ENCODE measurements at places on chromosomes 1 and 21. TPM values are rescaled to one million over a fixed set of nuclear protein-coding genes. Genes with fewer than 3 reads are reported as not detected.

DNA sequence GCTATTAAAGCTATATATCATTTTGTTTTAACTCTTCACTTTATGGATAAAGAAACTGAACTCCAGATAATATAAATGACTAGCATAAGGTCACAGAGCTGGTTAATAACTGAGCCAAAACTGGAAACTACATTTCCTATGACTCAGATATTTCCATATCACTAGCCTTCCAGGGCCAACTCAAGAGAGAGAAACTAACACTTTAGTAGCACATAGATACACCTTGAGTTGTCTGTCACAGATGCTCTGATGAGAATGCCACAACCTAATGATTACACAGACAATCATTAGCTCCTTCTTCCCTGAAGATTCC, 40.7 kb downstream of the NME7 start:
- DNase-seq: no peak

GRCh38 chr1:160705742-160706141, 5.9 kb downstream of the CD48 start:
- no peak for DNase-seq

The TDRD10 gene
- 3.8 TPM for total RNA-seq

DNA sequence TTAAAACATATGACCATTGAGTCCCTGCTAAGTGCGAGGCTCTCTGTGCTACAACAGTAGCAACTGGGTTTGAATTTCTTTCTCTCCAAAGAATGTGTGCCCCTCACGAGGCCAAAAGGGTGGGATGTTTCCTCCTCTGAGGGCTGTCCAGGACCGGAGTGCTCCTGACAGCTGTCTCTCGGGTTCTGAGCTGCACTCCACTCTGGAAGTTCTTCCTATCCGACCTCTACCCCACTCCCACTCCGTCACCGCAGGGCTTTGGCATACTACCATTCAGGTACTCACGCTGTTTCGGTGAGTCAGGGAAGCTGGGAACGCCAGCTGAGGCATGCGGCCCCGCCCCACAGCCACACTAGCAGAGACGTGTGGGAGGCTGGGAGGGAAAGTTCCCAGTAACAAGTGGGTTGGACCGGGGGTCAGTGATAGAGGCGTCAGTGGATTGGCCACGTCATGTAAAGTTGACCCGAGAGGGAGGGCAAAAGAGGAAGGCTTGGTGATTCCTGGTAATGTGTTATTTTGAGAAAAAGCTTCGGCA, 705 bp upstream of the SLC50A1 start:
- peak; percentile 74 for DNase-seq

GRCh38 chr1:61753998-61754508, 11.8 kb downstream of the PATJ start:
- no peak for DNase-seq

DNA sequence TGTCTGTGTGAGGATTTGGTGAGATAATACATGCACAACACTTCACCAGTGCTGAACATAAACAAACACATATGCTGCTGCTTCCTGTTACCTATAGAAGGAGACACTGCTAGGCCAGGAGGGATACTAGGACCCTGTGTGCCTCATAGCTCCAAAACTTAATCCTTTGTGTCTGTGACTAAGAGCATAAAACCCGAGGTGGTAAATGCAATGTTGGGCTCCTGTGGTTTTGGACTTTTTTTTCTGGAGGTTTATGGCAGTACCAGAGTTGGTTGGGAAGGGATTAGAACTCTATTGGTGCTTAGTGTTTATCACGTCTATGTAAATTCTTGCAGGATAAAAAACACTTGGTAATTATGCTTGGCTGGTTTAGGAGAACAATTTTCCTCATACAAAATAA, 122.9 kb downstream of the NUF2 start:
- DNase-seq: no peak

The KIRREL1 gene
- total RNA-seq: 5.9 TPM

DNA sequence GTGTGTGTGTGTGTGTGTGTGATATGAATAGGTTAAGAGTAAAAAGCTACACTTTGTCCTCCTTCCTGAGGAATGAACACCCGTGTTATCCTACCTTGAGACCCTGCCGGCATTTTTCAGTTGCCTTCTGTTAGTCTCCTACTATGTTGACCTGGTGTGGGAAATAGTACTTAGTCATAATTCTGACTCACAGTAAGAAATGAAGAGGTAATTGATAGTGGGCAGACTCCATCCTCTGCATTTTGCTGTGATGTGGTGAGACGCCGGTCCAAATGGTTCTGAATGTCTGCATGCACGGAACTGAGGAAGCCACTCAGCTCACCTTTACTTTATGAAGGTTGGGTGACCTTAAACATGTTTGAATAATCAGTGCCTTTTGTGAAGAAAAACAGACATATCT, 12.6 kb downstream of the CD101 start:
- no peak for DNase-seq

DNA sequence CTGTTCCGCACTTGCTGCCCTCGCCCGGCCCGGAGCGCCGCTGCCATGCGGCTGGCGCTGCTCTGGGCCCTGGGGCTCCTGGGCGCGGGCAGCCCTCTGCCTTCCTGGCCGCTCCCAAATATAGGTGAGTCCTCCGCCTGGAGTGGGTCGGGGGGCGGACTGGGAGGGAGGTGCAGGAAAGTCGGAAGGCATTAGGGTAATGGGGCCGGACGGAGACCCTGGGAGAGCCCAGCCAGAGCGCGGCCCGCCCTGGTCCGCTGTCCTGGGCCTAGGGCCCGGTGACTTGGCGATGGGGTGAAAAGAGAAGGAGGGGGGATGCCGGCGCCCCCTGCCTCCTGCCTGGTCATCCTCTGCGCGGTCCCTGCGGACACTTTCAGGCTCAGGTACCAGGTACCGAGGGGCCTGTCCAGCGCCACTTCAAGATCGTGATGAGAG, 243 bp downstream of the ADAM15 start:
- no peak for DNase-seq

- no peak for DNase-seq
Measured at GRCh38 chr1:239107676-239108075, 278.7 kb upstream of the CHRM3 start.

The SLC9C2 gene
- total RNA-seq: 0.07 TPM

DNA sequence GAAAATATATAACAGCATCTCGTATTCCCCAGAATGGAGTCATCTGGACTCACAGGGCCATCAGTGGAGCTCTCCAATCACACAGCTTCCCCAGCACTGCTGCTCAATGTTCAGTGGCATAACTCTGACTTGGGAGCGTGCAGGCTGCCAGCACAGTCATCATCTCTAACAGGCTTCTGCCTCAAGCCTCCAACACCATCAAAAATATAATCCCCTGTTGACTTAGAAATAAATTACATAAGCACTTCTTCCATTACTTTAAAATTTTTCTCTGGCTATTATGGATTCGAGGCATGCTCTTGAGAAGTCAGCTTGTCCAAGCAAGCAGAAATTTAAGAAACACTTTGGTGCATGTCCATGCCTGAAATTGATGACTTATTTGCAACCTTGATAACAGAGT, 6.2 kb downstream of the DUSP23 start:
- no peak for DNase-seq

The SYT2 gene
- not detected for total RNA-seq

The OR2T29 gene
- not detected for total RNA-seq

The CLCA4 gene
- total RNA-seq: not detected

The FCAMR gene
- total RNA-seq: not detected

- no peak for DNase-seq
Measured at GRCh38 chr1:48889082-48889481, 112.4 kb upstream of the BEND5 start.

DNA sequence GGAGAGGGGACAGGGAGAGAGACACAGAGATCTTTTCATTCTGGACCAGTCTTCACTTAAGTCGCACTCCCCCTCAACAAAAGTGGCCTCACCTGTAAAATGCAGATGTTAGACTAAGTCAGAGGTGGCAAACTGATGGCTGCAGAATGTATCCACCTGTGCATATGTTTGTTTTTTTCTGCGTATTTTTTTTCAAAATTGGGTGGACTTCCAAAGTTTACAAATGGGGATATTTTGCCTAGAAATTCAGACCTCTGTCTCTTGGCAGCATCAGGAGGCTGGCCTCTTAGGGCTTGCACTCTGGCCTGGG, 525.0 kb downstream of the MATN1 start:
- DNase-seq: no peak

The SYNC gene
- total RNA-seq: 12.7 TPM

The KRTAP13-2 gene
- total RNA-seq: not detected

The NMNAT2 gene
- total RNA-seq: 3.6 TPM

DNA sequence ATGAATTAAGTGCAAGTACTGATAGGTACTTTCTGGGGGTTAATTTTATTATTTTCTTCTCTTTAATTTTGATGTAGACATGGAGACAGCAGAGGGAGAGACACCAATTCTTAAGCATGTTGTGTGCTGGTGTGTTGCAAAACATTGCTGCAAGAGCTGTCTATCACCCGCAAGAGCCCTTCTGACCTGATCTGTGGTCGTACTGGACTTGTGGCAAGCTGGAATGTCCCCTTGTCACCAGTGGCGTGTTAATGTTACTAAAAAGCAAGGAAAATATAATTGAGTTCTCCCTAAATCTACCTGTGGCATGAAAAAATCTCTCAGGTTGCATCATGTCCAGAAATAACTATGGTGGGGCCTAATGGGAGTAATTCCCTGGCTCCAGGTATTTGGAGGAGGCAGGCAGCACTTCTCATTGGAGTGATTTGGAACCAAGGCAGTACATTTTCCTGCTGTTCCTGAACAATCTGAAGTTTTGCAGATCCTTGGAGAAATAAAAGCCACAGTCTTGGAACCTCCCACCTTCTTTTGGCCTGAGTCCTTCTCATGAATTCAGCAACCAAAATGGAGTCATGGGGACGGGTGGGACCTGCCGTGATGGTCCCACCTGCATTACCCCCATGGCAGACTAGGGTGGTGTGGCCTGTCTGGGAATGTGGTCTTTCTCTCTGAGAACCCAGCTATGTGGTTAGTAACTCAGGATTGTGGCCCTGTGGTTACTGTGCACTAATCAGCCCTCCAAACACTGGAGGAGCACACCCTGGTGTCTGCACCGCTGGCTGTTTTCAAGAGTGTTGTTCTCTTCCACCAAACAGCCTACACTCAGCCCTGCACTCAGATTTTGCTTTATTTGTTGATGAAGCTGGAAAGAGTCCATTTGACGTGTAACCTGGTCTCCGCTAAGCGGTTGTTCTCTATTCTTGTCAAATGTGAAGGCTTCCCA, 57.4 kb downstream of the GALNT2 start:
- no peak for DNase-seq

DNA sequence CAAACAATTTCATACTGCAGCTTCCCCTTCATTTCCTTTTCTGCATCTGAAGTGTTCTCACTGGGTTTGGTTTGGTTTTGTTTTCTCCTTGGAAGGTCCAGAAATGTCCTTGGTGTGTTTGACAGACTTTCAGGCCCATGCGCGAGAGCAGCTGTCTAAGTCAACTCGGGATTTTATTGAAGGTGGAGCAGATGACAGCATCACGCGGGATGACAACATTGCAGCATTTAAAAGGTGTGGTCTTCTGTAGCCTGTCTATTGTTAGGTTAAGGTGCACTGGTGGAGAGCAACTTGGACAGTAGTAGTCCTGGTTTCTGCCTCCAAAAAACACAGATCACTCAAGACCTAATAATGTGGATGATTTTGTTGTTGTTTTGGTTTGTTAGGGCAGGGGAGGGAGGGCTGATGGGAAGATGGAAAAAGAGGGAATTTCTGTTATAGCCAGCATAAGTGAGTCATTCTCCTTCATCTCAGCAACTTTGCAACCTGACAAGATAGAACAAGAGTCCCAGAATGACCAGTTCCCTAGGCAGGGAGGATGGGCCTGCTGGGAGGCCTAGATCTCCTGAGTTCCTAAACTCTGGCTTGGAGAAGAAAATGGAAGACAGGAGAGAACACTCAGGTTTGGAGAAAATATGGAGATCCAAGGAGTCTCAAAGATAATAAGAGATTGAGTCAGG, 12.5 kb downstream of the HAO2 start:
- DNase-seq: no peak

The PLPPR4 gene
- total RNA-seq: 0.51 TPM

GRCh38 chr21:44779417-44780136, 22.0 kb downstream of the UBE2G2 start:
- no peak for DNase-seq

GRCh38 chr1:80929868-80930508, 870.7 kb upstream of the ADGRL2 start:
- no peak for DNase-seq

DNA sequence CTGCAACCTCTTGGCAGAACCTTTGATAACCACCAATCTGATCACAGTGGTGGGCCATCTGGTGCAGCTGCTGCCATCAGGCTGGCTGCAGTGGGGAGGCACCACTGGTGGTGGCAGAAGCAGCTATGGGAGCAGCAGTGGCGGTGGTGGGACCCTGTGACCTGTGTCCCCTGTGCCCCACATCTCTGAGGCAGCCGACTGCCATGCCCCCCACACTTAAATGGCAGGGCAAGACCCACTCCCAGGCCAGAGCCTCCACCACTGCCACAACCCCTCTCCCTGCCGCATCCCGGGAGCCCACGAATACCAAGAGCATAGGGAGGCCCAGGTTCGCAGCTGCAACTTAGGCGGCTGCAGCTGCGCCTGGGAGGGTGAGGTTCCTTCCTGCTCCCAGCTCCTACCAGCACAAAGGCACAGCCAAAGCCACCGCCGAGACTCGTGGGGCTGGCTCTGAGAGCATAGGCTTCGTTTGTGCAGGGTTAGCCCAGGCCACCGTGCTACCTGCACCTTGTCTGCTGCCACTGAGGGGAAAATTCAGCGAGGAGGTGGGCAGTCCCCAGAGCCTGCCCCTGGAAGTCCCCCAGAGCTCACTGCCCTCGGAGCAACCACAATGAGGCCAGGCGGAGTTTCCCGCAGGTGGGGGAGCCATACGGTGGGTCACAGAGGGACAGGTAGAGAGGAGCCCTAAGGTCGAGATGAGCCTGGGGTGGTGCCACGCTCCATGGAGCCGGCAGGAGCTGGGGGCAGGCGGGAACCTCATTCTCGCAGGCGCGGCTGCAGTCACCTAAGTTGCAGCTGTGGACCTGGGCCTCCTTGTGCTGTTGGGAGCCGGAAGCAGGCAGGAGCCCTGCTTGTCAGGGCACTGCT, 518.7 kb downstream of the RWDD3 start:
- DNase-seq: no peak

GRCh38 chr1:15417059-15417934, 7.6 kb downstream of the EFHD2 start:
- DNase-seq: peak; percentile 37

GRCh38 chr1:17167041-17167785, 37.7 kb upstream of the PADI1 start:
- DNase-seq: no peak

The SPATA45 gene
- not detected for total RNA-seq

The F13B gene
- not detected for total RNA-seq

DNA sequence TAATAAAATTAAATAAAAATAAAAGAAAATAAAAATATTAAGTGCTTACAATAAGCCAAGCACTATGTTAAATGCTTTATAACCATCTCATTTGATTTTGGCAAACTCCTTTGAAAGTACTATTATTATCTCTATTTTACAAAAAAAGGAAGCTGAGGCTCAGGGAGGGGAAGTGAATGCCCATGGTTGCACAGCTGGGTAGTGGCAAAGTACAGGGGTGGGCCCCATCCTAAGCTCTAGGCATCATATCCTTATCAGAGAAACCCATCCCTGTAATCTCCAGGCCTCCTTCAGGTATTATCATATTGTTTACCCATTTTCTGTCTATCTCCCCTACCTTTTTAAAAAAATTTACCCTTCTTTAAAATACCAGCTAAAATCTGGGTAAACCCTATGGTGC, 2.3 kb upstream of the MED18 start:
- DNase-seq: no peak
